ENCODE measurements at places on chromosomes 7 and 10.

DNA sequence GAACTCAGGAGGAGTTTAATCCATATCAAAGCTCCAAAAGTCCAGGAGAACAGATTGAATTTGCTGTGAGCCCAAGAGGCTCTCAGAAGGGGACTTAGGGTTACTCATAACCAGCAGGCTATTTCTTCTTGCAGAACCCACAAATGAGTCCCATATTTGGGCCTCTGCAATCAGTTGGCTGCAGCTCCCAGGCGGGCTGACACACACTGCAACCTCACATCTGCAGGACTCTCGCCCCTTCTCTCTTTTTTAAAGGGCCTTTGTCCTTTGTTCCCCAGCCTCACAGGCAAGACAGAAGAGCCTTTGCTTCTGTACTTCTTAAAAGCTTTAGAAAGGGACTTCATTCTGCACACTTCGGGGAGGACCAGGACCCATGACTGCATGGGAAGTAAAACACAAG is 26.7 kb downstream of the CREB3L2 start:
- no peak for DNase-seq

GRCh38 chr10:97039538-97040247 is 146.1 kb downstream of the SLIT1 start:
- no peak for DNase-seq

DNA sequence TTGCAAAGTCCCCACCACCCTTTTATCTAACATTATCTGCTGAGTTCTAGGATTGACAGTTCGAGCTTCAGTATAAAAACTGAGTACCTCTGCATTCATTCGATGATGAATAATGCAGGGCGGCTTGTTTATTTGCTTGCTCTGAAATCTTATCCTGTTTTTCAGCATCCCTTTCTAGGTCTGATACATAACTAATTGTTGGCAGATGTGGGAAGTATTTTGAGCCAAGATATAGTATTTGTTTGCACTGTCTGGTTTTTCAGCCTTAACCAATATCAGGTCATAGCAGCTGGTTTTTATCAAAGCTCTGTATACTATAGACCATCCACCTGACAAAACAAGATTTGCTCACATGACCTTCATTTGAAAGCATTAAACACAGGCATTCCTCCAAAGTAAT is 161.4 kb downstream of the TFEC start:
- DNase-seq: no peak

- no peak for DNase-seq
Observed at GRCh38 chr10:31401287-31401686, 82.3 kb downstream of the ZEB1 start.

GRCh38 chr7:87347664-87348063 is 2.2 kb downstream of the CROT start:
- DNase-seq: no peak

GRCh38 chr7:10973942-10974911 is 555 bp downstream of the PHF14 start:
- peak; percentile 61 for DNase-seq

- DNase-seq: no peak
Observed at GRCh38 chr7:138021889-138022288, 20.0 kb upstream of the CREB3L2 start.

DNA sequence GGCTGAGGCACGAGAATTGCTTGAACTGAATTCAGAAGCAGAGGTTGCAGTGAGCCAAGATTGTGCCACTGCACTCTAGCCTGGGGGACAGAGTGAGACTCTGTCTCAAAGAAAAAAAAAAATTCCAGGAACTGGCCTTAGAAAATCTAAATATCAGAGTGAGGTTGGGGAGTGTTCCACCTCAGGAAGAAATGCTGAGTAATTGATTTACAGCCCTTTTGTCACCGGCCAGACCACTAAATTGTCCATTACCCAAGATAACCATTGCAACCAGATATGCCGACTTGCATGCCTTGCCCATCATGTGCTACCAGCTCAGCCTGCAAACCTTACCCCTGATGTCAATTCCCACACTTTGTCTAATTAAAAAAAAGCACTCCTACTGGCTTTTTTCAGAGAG is 42.4 kb downstream of the CRCP start:
- DNase-seq: no peak

DNA sequence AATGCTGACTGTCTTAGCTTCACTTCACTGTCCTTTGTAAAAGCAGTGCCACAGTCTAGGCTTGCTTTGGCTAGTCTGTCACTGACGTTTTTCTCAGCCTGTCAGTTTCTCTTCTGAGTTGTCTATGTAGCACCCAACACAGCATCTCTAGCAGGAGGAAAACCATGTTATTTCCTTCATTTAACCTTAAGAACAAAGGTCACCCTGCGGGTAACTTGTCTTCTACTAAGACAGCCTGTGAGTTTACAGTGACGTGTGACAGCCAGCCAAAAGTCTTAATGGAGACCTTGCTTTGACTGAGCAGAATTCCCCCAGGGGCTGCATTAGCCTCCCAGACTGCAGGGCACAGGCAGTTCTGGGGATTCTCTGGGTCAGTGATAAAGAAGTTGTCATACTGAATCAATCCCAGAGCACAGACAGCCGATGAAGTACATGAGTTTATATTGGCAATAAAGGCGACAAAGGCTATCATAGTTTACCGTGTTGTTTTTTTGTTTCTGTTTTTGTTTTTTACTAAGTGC is 296.0 kb upstream of the KIAA1217 start:
- DNase-seq: no peak

DNA sequence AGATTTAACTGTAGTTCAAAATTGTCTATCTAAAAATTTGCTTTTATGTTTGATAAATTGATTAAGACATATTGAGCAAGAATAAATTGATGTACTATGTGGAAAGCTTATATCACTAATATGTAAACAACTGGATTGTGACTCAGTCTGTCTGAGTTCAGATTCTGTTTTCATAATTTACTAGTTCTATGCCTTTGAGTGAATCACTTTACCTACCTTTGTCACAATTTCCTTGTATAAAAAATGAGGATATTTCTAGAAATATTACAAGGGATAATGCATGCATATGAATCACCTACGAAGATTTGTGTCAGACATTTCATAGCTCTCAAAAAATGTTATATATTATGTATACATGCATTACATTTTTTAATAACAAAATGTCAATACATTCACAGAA is 245.1 kb upstream of the ZWINT start:
- DNase-seq: no peak

DNA sequence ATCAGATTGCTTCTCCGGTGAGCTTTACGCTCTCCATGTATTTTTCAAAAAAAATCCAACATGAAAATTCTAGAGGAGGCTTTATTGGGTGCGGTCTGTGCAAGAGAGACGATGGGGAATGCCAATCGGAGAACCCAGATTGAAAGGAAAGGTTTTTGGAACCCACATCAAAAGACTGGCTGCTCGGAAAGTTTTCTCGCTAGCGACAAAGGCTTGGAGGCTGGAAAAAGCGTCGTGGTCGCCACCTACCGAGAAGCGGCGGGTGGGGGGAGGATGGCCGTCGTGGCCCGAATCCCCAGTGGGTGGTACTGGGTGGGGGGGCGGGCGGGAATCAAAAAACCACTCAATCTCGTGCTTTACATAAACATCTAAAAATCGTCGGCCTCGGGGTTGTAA is 1.1 kb upstream of the GTF2I start:
- peak; percentile 68 for DNase-seq

GRCh38 chr7:90178166-90178565 is 23.9 kb downstream of the STEAP1 start:
- no peak for DNase-seq

GRCh38 chr10:75432176-75432575 is 752 bp downstream of the LRMDA start:
- DNase-seq: peak; percentile 45

- DNase-seq: no peak
Observed at GRCh38 chr10:117574498-117575146, 32.1 kb downstream of the EMX2 start.

DNA sequence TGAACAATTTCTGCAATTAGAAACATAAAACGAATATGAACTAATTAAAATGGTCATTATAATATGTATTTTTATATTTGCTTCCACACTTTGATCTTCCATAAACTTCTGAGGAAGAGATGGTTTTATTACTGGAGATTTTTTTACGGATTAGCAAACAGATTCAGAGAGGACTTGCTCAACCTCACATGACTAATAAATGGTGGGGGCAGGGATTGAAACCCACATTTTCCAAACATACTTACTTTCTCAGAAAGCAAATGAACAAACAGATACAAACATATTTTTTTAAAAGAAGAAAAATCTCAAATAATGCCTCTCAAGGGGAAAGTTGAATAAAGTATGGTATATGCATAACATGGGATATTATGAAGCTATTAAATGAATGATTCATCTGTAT is 18.3 kb downstream of the ANKMY2 start:
- DNase-seq: no peak

GRCh38 chr10:93851169-93851568 is 42.6 kb upstream of the SLC35G1 start:
- no peak for DNase-seq

DNA sequence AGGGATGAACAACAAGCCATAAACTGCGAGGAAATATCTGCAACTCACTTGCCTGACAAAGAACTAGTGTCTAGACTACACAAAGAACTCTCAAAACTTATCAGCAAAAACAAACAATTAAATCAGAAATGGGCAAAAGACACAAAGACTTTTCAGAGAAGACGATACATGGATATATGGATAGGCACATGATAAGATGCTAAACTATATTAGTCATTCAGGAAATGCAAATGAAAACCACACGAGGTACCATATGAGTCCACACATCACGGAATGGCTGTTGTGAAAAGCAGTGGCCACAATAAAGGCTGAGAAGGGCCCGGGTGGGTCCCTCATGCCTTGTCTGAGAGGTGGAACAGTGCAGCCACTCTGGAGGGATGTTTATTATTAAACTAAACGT is 267.8 kb downstream of the WDR37 start:
- DNase-seq: no peak

- no peak for DNase-seq
Observed at GRCh38 chr7:142300689-142301088, 42.8 kb upstream of the PRSS58 start.

DNA sequence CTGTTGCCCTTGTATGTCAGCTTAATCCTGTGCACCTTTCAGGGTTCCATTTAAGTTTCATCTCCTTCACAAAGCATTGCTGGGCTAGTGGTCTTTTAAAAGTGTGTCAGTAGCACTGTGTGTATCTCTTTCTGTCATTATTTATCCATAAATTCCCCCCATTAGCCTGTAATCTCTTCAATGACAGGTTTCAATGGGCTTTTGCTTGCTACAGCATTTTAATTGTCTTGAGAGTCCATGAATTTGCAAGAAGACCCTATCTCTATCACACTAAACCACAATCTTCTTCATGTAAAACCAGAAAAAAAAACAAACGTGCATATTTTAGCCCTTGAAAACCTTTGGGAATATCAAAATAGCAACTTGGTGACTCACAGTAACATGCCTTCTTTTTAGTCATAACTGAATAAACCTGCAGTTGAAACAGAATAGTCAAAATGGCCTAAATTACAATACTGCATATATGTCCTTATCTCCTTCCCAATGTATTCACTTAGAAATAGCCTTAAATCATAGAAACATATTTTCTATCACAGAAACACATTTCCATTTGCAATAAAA is 118.6 kb downstream of the PON1 start:
- no peak for DNase-seq

DNA sequence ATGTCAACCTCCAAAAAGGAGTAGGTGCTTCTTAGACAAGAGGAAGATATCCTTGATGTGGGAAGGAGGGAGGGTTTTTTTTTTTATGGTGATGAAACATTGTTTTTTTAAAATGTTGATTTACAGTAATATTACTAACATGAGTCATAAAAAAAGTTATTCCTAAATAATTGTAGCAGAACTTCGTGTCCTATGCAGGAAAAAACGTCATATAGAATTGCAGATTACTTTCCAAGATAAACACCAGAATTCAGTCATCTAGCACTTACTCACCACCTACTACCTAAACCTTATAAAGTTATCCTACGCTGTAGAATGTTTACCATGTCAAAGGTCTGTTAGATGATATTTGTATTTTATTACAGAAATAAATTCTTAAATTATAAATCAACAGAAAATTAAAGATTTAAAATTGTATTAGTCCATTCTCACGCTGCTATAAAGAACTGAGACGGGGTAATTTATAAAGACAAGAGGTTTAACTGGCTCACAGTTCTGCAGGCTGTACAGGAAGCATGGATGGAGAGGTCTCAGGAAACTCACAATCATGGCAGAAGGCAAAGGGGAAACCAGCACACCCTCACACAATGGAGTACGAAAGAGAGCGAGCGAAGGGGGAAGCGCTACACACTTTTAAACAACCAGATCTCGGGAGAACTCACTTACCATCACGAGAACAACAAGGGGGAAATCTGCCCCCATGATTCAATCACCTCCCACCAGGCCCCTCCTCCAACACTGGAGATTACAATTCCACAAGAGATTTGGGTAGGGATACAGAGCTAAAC is 105.2 kb upstream of the NEBL start:
- DNase-seq: no peak

- DNase-seq: no peak
Observed at GRCh38 chr7:108270385-108271015, 140.3 kb upstream of the LAMB4 start.

DNA sequence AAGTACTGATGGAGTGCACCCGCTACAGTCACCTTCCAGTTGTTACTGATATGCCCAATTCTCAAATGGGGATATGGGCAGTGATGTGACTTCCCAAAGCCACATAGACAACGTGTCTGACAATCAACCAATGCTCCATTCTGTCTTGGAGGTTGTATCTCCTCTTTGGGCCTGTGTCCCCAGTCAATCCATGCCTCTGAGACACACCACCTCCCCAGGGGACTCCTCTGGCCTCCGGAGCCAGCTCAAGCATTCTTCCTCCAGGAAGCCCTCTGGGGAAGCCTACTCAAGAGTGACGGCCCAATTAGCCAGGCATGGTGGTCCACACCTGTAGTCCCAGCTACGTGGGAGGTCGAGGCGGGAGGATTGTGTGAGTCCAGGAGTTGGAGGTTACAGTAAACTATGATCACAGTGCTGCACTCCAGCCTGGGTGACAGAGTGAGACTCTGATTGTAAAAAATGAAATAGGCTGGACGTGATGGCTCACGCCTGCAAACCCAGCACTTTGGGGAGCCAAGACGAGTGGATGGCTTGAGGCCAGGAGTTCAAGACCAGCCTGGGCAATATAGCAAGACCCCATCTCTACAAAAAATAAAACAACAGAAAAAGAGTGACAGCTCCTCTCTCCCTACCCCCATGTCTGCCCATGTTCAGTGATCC is 99.5 kb upstream of the TNRC18 start:
- peak; percentile 72 for DNase-seq

DNA sequence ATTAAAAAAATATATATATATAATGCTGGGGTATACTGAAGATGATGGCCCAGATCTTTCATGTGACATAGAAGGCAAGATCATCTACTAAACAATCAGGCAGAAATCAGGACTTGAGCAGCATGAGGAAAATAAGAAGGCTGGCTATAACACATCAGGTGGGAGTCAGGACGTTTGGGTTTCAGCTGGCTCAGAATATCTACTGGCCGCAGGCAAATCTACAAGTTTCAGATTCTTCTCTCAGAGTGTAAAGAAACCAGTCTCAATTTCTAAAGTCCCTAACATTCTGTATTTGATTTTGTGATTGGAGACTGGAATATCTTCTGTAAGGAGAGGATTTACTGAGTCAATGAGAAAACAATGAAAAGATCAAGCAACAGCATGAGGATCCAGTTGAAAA is 37.7 kb upstream of the FAM3C start:
- DNase-seq: no peak

GRCh38 chr7:13641714-13642113 is 347.8 kb downstream of the ETV1 start:
- no peak for DNase-seq

- no peak for DNase-seq
Observed at GRCh38 chr7:131633342-131633843, 77.0 kb upstream of the PODXL start.

GRCh38 chr10:127207081-127207480 is 10.7 kb upstream of the INSYN2A start:
- DNase-seq: no peak

Data from adrenal gland (tissue), 19 donors.